ENCODE measurements at places on chromosomes 4 and X.

- no peak for DNase-seq
These were observed 700.5 kb upstream of the AGA start for GRCh38 chr4:178142724-178143123.

DNA sequence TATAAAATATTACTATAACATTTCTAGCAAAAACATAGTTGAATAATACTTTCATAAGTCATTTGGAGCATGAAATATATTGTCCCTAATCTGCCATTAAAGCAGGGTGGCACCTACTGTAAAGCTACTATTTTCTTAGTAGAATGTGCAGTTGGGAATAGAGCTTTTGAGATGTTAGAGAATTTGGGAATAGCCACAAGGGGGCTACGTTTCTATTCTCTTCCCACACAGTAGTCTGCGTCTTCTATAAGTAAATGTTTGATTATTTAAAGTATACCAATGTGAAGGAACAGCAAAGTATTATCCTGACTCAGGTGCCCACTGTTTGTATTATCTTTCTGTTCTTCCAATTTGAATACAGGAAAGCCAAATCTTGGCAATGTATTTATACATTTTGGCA, 323.2 kb upstream of the GIMD1 start:
- no peak for DNase-seq

GRCh38 chr4:179880756-179881155, 2362.4 kb upstream of the TENM3 start:
- DNase-seq, result no peak

- DNase-seq, result no peak
These were observed 100.8 kb upstream of the CXorf66 start for GRCh38 chrX:140065961-140066662.

DNA sequence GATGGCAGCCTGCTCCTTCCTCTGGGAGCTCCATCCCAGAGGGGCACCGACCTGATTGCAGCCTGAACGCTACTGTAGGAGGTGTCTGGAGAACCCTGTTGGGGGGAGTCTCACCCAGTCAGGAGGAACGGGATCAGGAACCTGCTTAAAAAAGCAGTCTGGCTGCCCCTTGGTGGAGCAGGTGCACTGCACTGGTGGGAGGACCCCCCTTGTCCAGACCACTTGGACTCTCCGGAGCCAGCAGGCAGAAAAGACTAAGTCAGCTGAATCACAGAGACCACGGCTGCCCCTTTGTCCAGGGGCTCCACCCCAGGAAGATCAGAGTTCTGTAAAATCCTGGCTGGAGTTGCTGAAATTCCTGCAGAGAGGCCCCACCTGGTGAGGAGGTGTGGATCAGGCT, 67.3 kb upstream of the MAGEB18 start:
- DNase-seq, result no peak

- peak; percentile 31 for DNase-seq
These were observed 39.2 kb downstream of the BEX3 start for GRCh38 chrX:103415528-103415927.

DNA sequence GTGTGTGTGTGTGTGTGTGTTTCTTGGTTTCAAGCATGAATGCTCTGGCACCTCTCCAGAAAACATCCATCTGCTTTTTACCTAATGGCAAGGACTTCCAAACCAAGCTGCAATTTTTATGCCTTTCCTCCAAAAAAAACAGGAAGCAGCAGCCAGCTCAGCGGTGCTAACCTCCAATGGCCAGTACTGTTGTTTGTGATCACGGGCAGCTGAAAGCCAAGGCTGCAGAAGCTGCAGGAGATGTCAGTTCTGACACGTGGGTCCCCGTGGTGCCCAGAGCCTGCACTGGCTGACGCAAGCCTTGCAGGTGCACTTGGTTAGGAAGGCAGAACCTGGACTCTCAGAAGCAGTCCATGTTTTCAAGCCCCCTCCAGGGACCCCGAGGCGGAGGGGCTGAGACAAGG, 313.6 kb upstream of the DDX53 start:
- no peak for DNase-seq

DNA sequence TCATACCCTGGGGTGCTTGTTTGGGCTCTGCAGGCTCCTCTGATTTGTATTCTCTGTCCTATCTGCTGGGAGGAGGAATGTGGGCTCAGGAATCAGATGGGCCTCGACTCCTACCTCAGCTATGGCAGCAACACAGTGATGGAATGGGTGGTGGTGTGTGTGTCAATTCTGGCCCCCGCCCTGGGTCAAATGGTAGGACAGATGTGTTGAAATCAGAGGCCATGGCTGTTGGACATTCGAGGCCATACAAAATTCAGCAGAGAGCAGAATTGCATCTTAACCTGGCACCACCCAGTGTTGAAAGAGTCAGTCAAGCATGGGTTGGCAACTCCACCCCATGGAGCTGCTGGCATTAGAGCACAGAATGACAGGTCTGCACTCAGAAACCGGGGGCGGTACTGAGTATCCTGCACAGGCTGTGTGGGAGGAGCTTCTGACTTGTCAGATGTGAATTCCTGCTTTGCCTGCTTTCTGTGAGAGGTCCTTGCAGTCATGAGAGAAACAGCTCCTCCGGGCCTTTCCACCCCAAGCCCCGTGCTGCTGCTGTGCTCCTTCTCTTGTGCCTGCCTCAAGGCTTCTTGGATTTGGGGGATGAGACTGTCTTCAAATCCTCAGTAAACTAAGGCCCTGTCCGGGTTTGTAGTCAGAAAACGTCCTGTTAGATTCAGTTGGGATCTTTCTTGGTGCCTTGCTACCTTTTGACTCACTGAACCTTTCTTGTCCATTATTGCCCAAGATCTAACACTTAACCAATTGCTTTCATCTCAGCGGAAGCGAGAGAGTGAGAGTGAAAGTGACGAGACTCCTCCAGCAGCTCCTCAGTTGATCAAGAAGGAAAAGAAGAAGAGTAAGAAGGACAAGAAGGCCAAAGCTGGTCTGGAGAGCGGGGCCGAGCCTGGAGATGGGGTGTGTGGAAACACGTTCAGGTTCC, 13.0 kb downstream of the DKC1 start:
- DNase-seq, result peak; percentile 36

GRCh38 chrX:40267334-40268187, 169.8 kb upstream of the BCOR start:
- DNase-seq, result no peak

DNA sequence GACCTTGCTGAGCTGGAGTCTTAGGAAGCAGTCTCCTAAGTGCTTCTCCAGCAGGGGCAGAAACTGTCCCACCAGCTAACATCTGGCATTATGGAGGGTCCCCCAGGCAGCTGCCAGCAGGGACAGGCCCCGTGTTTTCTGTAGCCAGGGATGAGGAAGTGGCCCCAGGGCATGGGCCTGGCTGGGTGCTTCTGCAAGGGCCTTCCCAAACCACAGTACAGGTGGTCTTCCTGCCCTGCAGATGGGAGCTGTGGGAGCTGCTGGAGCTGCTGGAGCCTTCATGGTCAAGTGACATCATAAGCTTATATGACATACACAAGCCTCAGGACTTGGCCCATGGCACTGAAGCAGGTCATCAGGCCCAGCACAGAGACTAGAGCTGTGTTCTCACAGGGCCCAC, 5.0 kb upstream of the MSANTD1 start:
- DNase-seq, result no peak

GRCh38 chr4:152014280-152014679, 253.5 kb upstream of the GATB start:
- peak; percentile 7 for DNase-seq

DNA sequence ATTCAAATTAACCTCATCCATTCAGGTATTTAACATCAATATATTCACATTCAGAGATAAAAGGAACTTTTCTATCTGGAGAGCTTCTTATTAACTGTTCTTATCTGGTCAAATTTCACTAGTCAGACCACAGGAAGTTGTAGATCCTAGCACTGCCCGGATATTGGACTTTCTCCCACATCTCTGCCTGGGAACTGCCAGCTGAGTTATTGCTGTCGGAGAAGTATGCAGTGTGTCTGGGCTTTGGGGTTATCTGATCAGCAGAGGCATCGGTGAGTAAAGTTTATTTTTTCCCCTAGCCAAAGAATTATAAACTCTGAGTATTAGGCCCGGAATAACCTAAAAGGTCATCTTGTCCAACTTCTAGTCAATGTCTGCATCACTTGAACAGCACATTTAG, 45.1 kb downstream of the OR13H1 start:
- no peak for DNase-seq

DNA sequence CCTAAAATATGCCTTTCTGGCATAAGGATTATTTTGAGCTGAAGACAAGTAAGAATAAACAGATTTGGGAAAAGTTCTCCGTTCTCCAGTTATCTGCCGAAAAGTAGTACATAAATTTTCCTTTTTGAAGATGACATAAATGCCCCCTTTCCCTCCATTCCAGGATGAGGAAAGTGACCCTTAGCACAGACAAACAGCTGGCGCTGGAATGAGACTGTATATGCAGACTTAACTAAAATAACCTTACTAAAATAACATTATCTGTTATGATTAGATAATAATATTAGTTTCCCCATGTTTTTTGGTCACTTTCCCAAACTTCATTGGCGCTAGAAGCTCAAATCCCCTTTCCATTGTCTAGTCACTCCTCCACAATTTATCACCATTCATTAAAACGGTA, 21.5 kb downstream of the PDGFC start:
- no peak for DNase-seq

GRCh38 chrX:10110984-10111363, 45.8 kb upstream of the CLCN4 start:
- peak; percentile 68 for DNase-seq

- no peak for DNase-seq
These were observed 18.9 kb upstream of the HGFAC start for GRCh38 chr4:3422808-3423297.

- no peak for DNase-seq
These were observed 13.8 kb downstream of the PCDH10 start for GRCh38 chr4:133162941-133163340.

DNA sequence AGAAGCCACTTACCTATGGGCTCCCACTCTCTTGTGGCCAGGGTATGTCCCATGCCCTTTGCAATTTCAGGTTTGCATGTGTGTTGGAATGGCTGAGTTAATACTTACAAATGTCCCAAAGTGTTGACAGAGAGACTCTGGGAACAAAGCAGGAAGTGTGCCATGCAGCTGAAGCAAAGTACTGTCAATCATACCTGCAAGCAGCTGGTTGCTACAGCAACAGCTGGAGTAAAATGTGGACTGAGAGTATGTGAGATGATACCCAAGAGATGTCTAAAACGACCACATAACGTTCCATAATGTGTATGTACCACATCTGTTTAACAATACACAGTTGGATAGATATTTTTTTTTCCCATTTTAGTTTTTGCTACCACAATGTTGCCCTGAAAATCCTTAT, 82.8 kb upstream of the CAMK2D start:
- no peak for DNase-seq

GRCh38 chr4:7286170-7286569, 93.8 kb downstream of the SORCS2 start:
- DNase-seq, result no peak

DNA sequence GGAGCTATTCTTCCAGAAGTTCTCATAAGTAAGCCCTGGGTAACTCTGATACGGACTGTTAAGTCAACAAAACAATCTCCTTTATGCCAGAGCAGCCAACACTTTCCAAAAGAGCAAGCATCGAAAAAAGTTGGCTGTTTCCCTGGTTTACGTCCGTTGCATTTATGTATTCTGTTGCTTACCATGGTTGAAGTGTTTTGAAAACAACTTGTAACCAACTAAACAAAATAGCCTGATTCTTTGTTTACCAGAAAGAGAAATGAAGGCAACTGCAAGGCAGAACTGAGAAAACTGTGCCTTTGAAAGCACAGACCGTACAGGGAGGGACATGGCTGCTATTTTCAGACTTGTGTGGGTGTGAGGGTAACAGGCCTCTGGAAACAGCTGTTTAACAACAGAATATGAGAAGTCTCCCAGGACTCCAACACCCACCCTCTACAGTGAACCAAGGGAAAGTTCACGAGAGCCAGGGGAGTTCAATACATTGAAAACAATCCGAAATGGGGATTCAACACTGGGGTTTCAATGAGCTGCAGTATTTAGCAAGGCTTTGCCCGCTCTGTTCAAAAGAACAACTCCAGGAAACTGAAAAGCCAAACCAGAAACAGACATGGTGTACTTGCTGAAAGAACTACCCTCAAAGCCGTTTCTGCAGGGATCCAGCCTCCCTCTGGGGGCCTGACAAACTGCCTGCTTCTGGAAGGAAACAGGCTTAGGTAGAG, 95.8 kb upstream of the EGFL6 start:
- DNase-seq, result peak; percentile 5

- DNase-seq, result no peak
These were observed 358 bp downstream of the FGFBP1 start for GRCh38 chr4:15938182-15938581.

- DNase-seq, result no peak
These were observed 371.9 kb upstream of the NWD2 start for GRCh38 chr4:36872679-36873078.

DNA sequence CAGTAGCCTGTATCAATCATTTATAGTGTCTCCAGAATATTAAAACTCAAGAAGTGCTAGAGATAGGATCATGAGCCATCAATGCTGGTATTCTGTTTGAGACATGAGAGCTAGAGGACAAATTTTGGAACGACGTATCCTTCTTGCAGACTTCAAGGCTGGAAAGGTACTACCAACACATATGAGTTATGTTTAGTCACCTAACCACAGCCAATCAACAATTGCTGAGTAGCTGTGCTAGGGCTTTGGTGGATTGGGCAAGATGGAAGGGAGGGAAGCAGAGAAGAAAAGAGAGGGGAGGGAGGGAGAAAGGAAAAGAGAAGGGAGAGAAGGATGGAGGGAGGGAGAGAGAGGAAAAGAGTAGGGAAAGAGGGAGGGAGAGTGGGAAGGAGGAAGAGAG, 21.6 kb upstream of the RAI2 start:
- no peak for DNase-seq

DNA sequence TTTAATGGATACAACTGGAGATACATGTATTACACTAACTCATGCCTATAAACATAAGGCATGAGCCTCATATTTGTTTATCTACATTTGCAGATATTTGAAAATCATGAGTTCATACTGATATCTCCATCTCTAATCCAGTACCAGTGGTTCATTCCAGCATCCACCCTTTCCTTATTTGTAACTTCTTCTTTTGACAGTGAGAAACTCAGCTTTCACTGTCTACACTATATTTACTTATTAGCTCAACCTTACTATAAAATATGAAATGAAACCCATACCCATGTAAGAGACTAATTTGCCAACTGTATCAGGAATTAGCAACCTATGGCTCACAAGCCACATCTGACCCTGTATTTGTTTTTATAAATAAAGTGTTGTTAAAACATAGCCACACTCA, 161.9 kb upstream of the GPRIN3 start:
- DNase-seq, result no peak

DNA sequence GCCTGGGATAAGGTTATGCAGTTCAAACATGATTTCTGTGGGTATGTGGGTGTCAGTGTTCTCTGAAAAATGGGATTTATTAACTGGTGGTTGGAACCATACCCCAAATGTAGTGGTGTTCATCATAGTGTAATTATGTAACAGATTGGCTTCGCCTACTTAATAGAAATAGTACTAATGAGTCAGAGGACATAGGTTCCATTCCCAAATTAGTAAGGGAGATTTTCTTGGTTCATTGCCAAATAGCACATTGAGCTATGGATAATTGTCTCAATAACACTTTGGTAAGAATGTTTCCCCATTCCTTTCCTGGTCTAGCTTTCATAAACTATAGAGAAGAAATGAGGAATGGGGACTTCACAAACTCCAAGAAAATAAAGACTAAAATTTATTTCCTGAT, 20.5 kb upstream of the CYBB start:
- no peak for DNase-seq

Data from activated CD4-positive, alpha-beta T cell treated with anti-CD3 and anti-CD28 coated beads, Interleukin-10, Interleukin-2, amounts not matched to agents 100 ng/mL and 50 ng/mL, durations not matched to agents 16 hours and 8 hours (primary cell).